HCT116 (cell line): ENCODE measurements at places on chromosomes 16 and 17. TPM values are rescaled to one million over a fixed set of nuclear protein-coding genes. Genes with fewer than 3 reads are reported as not detected.
A peak's percentile ranks its signal among the peaks of the same experiment; 100 is the strongest.

GRCh38 chr17:63996430-63997182, 1.5 kb upstream of the PRR29 start:
- H3K4me1 ChIP-seq = no peaks in the 10 kb centered on the region
- H3K4me3 ChIP-seq = no peak overlapping the region
- H3K27me3 ChIP-seq = peaks cover 38% of the 10 kb centered on the region; the same call in 1 of the 2 replicates
- no peak for DNase-seq
- H3K27ac ChIP-seq = no peak overlapping the region
- H3K36me3 ChIP-seq = no peaks in the 10 kb centered on the region

GRCh38 chr17:77556383-77557061, 402.0 kb upstream of the TNRC6C start:
- H3K4me3 ChIP-seq = no peak overlapping the region
- no peaks in the 10 kb centered on the region; the same call in 1 of the 2 replicates for H3K4me1 ChIP-seq
- no peak overlapping the region for H3K27ac ChIP-seq
- H3K36me3 ChIP-seq = no peaks in the 10 kb centered on the region
- H3K27me3 ChIP-seq = peaks cover 47% of the 10 kb centered on the region

GRCh38 chr17:6430769-6431168, 4.2 kb downstream of the AIPL1 start:
- no peaks in the 10 kb centered on the region for H3K27me3 ChIP-seq
- no peak for DNase-seq
- H3K36me3 ChIP-seq = no peaks in the 10 kb centered on the region
- H3K4me1 ChIP-seq = no peaks in the 10 kb centered on the region
- H3K27ac ChIP-seq = no peak overlapping the region

GRCh38 chr16:66008136-66008535, 358.4 kb upstream of the CDH5 start:
- no peak overlapping the region for H3K27ac ChIP-seq

GRCh38 chr17:81869221-81870130, 1.7 kb downstream of the ARHGDIA start:
- peak overlapping the region; percentile 99 for H3K27ac ChIP-seq
- no peak for DNase-seq
- H3K4me3 ChIP-seq = peak overlapping the region; percentile 71
- H3K27me3 ChIP-seq = no peaks in the 10 kb centered on the region
- H3K4me1 ChIP-seq = peaks cover 83% of the 10 kb centered on the region
- peaks cover 9% of the 10 kb centered on the region for H3K36me3 ChIP-seq

GRCh38 chr16:4679156-4679849, 14.1 kb upstream of the NUDT16L1 start:
- H3K27ac ChIP-seq = no peak overlapping the region
- no peaks in the 10 kb centered on the region for H3K4me1 ChIP-seq
- no peaks in the 10 kb centered on the region for H3K27me3 ChIP-seq
- H3K4me3 ChIP-seq = no peak overlapping the region

DNA sequence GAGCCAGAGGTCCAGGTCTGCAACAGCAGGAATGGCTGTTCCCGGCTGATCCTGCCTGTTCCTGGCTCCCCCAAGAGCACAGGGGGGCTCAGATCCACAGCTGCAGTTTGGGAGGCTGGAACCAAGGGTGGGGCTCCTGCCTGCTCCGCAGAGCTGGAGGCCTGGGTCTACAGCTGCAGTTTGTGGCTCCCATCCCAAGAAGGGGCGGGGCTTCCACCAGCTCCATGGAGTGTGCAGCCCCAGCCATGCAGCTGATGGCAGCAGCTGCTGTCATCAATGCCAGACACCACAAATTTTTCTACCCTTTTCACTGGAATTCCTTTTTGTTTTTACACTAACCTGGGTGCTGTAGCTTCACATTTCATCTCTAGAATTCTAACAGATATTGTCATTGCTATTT, 135.4 kb upstream of the KIF2B start:
- no peak for DNase-seq
- no peak overlapping the region for H3K27ac ChIP-seq
- H3K36me3 ChIP-seq = no peaks in the 10 kb centered on the region
- no peak overlapping the region for H3K4me3 ChIP-seq
- H3K27me3 ChIP-seq = no peaks in the 10 kb centered on the region

Gene GAN
- 22.5 TPM for total RNA-seq

GRCh38 chr16:59973966-59974365, 1239.8 kb upstream of the GOT2 start:
- no peaks in the 10 kb centered on the region for H3K4me1 ChIP-seq
- no peak for DNase-seq
- no peak overlapping the region for H3K27ac ChIP-seq
- no peak overlapping the region for H3K4me3 ChIP-seq

Gene SLC13A2
- total RNA-seq = not detected

Gene CMTM2
- total RNA-seq = 0.42 TPM

Gene FLYWCH2
- total RNA-seq = 33.7 TPM

- H3K4me3 ChIP-seq = no peak overlapping the region
- H3K27me3 ChIP-seq = no peaks in the 10 kb centered on the region
- H3K27ac ChIP-seq = no peak overlapping the region
- no peak for DNase-seq
- H3K36me3 ChIP-seq = no peaks in the 10 kb centered on the region
Measured at GRCh38 chr17:66584927-66585326, 250.0 kb upstream of the CACNG5 start.

DNA sequence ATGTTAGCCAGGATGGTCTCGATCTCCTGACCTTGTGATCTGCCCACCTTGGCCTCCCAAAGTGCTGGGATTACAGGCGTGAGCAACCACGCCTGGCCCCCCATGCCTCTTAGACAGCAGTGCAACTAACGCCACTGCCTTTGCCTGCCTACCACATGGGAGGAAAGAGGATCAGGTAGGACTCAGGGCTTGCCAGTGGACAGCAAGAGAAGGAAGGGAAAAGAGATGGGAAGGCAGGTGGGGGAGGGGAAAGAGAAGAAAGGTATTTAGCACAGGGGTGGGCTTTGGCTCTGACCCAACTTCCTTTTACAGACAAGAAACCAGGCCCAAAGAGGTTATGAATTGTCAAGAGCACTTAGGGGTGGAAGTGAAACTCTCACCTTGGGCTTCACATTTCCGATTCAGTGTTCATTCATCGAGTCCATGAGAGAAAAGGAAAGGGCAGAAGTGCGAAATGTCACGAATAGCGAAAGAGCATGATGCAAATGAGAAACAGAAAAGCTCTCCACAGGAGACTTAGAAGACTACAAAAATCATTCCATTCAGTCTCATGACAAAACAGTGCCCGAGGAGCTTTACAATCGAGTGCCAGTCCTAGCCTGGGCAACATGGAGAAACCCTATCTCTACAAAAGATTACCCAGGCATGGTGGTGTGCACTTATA, 36.4 kb downstream of the CDK5R1 start:
- H3K36me3 ChIP-seq = no peaks in the 10 kb centered on the region
- H3K4me3 ChIP-seq = no peak overlapping the region
- peaks cover 8% of the 10 kb centered on the region for H3K4me1 ChIP-seq
- no peak overlapping the region for H3K27ac ChIP-seq
- no peaks in the 10 kb centered on the region for H3K27me3 ChIP-seq

Gene CDYL2
- 0.10 TPM for total RNA-seq

Gene SOST
- not detected for total RNA-seq

GRCh38 chr16:4266372-4266771, 6.5 kb downstream of the TFAP4 start:
- H3K27me3 ChIP-seq = no peaks in the 10 kb centered on the region
- peak; percentile 49 for DNase-seq
- peak overlapping the region; percentile 1; the same call in 1 of the 2 replicates for H3K27ac ChIP-seq

DNA sequence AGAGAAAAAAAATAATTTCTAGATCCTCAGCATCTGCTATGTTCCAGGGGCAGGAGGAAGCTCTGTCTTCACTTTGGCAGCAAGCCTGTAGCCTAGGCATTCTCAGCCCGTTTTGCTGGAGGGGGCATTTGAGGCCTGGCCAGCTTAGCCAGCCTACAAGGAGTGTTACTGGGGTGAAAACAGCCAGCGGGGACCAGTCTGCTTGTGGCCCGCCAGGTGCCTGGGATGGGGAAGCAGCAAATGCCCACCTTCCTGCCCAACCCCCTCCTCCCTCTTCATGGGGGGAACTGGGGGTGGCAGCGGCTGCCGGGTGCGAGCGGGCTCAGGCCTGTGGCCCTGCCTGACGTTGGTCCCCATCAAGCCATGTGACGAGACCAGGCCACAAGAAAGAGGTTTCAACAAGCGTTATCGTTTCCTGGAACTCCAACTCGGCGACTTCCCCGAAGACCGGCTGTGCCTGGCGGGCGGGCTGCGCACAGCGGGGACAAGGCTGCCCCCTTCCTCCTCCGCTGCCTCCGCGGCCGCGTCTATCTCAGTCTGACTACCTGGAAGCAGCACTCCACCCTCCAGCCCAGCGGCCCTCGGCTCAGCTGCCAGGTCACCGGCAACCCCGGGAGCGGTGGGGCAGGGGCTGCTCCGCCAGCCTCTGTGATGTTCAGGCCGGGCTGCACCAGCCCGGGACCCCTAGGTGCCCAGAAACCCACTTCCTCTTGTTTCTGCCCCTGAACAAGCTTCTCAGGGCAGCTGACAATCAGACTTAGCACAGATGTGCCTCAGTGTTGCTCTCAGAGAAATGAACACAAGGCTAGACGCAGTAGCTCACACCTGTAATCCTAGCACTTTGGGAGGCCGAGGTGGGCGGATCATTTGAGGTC, 22.9 kb downstream of the SOCS1 start:
- H3K27ac ChIP-seq = no peak overlapping the region
- no peak overlapping the region for H3K4me3 ChIP-seq
- peaks cover 5% of the 10 kb centered on the region; the same call in 1 of the 2 replicates for H3K4me1 ChIP-seq
- no peak for DNase-seq

GRCh38 chr16:24572069-24572468, 32.7 kb downstream of the RBBP6 start:
- no peak overlapping the region for H3K27ac ChIP-seq
- no peaks in the 10 kb centered on the region for H3K27me3 ChIP-seq
- no peak for DNase-seq
- H3K36me3 ChIP-seq = peaks cover 44% of the 10 kb centered on the region
- H3K4me1 ChIP-seq = no peaks in the 10 kb centered on the region

DNA sequence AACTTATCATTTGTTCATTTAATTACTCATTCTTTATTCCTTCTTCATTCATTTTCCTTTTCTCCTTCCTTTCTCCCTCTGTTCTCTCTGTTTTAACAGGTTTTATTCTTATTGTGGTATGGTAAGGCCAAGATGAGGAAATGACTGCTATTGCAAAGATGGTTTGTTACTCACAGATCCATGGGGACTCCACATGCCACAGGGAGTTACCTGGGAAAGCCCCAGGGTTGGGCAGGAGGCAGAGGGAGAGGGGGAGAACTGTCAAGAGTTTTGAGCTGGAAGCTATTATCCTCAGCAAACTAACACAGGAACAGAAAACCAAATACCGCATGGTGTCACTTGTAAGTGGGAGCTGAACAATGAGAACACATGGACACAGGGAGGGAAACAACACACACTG, 453.3 kb downstream of the WWOX start:
- H3K4me1 ChIP-seq = no peaks in the 10 kb centered on the region
- DNase-seq = no peak
- no peaks in the 10 kb centered on the region for H3K27me3 ChIP-seq
- no peak overlapping the region for H3K4me3 ChIP-seq
- no peak overlapping the region for H3K27ac ChIP-seq

DNA sequence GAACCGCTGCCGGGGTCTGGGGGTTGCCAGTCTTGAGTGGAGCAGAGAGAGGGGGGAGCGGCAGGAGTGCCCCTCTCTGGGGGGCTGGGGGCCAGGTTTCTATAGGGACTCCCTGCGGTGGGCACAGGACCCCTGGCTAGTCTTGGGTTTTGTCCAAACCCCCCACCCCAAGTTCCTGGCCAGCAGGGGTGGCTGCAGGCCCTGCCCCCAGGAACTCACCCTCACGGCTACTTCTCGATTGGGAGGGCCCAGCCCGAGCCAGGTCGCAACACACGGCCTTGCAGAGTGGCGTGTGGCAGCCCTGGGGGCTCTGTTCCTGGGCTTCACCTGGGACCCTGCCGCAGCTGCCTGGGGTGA, 601 bp downstream of the CDH15 start:
- no peaks in the 10 kb centered on the region for H3K36me3 ChIP-seq
- peaks cover 35% of the 10 kb centered on the region for H3K4me1 ChIP-seq
- DNase-seq = no peak
- H3K27ac ChIP-seq = peak overlapping the region; percentile 38; the same call in 1 of the 2 replicates
- H3K4me3 ChIP-seq = peak overlapping the region; percentile 54

DNA sequence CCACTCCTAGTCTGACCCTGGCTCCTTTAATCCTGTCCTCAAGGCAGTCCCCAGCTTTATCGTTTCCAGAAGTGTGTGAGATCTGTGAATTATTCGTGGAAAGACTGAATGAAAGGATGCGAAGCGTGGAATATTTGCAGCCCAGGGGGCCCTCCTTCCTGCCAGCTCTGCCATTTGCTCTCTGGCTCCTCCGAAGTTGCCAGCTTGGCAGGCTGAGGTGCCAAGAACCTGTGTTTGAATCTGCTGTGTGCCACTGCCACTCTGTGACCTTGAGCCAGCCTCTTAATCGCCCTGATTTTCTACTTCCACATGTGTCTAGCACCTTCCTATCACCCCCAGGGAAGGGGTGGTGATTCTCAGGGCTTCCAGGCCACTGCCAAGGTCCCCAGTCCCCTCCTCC, 10.8 kb downstream of the TBKBP1 start:
- no peak for DNase-seq
- no peak overlapping the region for H3K4me3 ChIP-seq
- H3K27me3 ChIP-seq = no peaks in the 10 kb centered on the region
- H3K4me1 ChIP-seq = peaks cover 9% of the 10 kb centered on the region
- H3K36me3 ChIP-seq = no peaks in the 10 kb centered on the region

DNA sequence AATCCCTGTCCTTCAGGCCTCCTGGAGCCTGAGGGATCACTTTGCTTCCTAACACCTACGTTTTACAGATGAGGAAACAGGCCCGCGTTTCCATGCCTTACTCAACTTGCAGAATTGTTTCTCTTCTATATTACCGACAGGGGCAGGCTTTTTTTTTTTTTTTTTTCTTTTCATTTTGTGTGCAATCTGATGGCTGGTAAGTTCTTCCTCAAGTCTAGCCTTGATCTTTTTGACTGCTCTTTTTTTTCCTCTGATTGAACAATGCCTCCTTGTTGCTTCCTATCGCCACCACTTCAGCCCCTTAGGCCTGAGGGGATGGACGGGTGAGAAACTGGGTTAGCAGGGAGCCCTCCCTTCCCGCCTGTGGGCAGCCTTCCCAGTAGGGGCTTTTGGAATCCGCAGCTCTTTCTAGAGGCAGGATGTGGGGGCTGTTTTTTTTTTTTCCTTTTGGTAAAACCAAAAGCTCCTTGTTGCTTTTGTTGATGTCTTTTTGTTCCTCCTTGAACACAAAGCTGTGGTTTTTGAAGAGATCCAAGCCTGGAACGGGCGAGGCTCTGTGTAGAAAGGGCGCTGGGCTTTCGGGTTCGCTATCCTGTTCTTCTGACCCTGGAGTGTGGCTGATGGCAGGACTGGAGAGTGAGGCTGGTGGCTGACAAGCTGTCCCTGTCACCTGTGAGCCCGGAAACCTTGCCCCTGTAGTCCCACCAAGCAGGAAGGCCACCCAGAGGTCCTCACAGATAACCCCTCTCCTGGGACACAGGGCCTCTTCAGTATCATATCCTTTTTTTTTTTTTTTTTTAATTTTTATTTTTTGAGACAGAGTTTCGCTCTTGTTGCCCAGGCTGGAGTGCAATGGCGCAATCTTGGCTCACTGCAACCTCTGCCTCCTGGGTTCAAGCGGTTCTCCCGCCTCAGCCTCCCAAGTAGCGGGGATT, 14.0 kb downstream of the LASP1 start:
- no peak overlapping the region for H3K4me3 ChIP-seq
- H3K36me3 ChIP-seq = peaks cover 14% of the 10 kb centered on the region
- H3K27me3 ChIP-seq = no peaks in the 10 kb centered on the region
- H3K27ac ChIP-seq = no peak overlapping the region
- DNase-seq = no peak
- peaks cover 51% of the 10 kb centered on the region for H3K4me1 ChIP-seq

GRCh38 chr17:50137042-50137441, 7.1 kb upstream of the SAMD14 start:
- H3K4me3 ChIP-seq = no peak overlapping the region
- H3K27me3 ChIP-seq = no peaks in the 10 kb centered on the region
- no peak for DNase-seq
- H3K4me1 ChIP-seq = peaks cover 12% of the 10 kb centered on the region
- no peak overlapping the region for H3K27ac ChIP-seq
